GM12892 (cell line): ENCODE measurements at places on chromosomes 16 and 17.

- no peak for DNase-seq
Measured at GRCh38 chr17:20313306-20313705, 154.0 kb downstream of the LGALS9B start.

DNA sequence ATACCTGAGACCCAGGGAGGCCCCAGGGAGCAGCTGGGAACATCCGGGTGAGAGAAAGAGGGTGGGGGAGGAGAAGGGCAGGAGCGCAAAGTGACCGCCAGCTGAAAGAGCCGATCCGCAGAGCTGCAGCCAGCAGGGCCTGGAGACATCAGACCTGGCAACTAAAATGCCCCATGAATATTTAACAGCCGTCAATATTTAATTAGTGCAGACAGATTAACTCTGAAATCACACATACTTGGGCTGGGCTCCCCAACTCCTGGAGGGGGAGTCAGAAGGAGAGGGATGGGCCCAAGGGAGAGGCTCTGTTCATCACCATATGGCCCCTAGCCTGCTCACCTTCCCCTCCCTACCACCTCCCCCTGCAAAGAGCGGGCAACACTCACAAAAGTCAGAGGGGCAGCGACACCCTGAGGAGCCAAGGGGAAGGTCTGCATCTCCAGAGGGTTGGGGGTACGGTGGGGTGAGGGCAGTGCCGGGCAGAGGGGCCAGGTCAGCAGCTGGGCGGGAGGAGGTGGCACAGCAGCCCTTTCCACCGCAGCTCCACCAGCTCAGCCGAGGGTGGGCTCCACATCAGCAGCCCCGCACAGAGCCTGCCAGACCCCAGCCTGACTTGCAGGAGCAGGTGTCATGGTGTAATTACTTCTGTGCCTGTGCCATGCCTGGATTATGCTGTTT lies 61.9 kb upstream of the CCL1 start:
- DNase-seq, result no peak

DNA sequence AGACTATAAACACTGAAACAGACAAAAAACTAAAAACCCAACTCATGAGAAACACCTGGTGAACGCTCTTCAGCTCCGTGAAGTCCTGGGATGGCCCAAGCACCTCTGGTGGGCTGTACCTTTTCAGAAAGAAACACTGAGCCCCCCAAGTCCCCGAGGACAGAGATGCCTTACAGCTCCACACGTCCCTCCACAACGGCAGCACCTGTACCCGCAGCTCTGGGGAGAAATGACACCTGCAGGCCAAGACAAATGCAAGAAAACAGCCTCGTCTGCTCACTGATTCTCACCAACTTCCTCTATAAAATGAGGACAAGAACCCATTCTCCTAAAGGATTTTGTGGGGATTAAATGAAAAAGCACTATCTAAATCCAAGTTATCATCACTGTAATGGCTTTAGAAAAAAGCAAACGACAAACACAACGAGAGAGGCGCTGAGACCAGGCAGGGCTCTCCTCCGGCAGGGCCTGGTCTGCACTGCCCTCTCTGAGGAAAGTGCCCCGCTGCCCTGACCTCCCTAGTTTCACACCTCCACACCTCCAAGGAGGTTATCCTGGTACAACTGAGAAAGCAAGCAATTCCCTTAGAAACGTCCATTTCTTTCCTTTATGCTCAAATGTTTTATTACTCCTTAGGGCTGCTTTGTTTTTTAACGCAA lies 114.9 kb downstream of the ZNF778 start:
- DNase-seq, result no peak

- no peak for DNase-seq
Measured at GRCh38 chr17:50689956-50690886, 17.5 kb downstream of the ANKRD40 start.

GRCh38 chr16:47470810-47471209 lies 9.7 kb downstream of the PHKB start:
- no peak for DNase-seq

DNA sequence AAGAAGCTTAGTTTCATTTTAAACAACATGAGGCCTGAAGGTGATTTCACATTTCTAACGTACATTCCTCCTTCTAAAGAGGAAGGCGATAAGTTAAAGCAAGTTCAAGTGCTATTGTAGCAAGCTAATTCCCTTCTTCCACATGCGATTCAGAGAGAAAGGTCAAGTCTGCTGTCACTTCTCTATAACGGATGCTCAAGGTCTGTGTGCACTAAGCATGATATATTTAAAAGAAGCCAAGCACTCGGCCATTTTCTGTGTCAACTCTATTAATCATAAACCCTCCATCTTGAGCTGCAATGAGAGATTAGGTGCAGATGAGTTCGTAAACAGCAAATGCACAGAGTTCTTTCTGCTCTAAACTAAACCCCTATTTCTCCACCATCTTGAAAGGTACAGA lies 568.8 kb upstream of the ZFHX3 start:
- no peak for DNase-seq

- no peak for DNase-seq
Measured at GRCh38 chr16:13401641-13402040, 500.2 kb downstream of the SHISA9 start.
